ENCODE measurements at places on chromosomes 2 and 18.

GRCh38 chr2:223020971-223021675, 30.9 kb upstream of the KCNE4 start:
- DNase-seq = no peak

DNA sequence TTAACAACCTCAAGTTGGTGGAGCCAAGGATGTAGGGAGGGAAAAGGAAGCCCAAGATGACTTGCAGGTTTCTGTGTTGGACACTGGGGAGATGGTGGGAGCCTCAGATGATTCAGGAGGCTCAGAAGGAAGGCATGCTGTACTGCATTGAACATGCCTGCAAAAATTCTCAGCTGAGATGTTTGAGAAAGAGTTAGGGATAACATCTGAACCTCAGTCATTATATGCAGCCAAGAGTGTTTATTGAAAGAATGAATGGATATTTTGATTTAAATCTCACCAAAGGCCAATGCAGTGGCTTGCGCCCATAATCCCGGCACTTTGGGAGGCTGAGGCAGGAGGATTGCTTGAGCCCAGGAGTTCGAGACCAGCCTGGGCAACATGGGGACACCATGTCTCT, 243.0 kb downstream of the MYCN start:
- DNase-seq = no peak

DNA sequence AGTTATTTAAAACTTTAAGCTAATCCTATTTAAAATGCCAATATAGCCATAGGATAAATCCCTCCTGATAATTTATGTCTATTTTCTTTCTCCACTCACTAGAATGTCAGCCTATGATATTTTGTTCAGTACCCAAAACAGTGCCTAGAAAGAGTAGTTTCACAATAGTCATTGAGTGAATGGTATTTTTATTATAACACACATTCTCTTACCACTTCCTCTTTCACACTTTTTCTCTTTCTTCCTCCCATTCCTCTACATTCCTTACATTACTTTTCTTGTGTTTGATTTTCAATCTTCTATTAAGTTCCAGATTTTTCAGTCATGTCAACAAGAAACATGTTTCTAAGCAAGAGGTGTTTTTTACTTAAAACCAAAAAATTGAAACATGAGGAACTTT, 327.6 kb upstream of the UBE2E3 start:
- no peak for DNase-seq

DNA sequence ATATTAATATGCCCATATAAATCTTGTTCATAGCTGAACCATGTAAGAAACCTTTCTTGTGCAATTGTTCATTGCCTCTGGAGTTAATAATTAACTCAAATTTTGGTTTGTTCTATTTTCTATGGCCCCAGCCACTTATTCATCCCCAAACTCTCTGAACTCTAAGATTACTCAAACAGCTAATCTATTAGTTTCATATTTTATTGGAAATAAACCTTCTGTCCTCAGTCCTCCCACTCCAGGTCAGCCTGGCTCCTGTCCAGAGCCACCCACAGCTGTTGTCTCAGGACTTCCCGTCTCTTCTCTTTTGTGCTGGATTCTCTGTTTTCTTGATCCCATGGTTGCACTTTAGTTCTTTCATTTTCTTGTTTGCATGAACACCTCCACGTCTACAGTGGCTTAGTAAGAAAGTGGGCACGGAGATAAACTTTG, 4.4 kb upstream of the RNF103 start:
- no peak for DNase-seq

- DNase-seq = no peak
Observed at GRCh38 chr2:203651621-203652020, 54.8 kb upstream of the CD28 start.

DNA sequence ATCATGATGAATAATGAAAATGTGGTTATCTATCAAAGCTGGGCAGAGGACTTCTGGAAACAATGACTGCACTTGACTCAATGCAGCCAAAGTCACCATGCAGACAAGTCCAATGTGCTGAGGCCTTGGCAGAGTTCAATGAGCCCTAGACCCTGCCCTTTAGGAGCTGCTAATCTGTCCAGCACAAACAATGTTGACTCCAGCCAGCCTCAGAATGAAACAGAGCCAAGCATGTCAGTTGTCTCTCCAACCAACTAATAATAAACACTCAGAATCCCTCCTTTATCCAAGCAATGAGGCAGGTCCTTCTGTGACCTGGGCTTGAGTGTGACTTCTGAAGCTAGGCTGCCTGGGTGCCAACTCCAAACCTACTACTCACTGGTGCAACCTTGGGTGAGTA, 270.6 kb downstream of the BCL11A start:
- DNase-seq = no peak

DNA sequence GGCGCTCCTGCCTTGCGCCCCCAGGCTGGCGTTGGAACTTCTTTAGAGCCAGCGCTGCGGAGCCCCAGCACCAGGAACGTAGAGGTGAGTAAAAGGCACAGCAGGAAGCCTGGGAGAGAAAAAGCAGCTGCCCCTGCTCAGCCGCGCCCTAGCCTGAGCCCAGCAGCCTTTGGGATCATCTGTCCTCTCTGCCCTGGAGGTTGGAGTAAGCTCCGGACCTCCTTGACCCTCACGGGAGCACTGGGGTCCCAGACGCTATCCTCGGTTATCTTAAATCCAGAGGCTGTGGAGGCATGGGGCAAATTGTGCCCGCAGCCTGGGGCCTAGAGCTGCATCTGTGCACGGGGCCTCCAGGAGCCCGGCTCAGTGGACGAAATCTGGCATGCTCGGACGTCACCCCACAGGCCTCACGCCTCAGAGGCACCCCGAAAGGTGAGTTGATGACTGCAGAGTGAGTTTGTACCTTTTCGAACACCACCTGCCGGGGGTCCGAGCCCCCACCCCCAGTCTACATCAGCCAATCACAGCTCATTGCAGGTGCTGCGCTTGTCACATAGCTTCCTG, 1.6 kb upstream of the SLC66A2 start:
- DNase-seq = no peak

DNA sequence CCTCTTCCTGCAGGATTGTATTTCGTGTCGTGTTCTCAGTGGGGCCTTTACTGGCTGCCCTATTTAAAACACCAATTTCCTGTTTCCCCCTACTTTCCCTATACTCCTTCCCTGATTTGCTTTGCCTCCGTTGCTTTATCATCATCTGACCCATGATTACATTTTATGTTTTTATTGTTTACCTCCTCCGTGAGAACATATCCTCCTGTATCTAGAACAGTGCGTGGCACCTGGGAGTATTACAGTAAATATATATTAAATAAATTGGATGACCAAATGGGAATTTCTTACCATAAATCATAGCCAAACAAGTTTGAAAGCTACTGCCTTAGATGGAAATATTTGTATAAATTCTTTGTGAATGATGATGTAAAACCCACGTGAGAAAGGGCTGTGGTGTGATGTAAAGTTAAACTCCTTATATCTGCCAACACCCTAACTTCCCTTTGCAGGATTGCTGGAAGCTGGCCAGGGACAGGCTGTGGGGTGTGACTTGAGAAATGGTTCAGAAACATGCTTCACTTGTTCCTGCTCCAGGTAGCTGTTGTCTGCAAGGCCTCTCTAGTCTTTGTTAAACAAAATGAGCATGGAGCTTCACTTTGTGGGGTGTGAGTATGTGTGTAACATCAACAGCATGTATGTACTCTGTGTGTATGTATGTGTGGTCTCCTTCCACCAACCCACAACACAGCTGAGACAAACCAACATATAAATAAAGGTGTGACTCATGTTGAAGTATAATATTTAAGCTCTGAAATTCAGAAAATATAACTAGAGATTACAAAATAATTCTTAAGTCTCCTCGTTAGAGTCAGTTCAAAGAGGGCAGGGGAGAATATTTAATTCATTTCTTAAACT, 40.3 kb downstream of the LHCGR start:
- DNase-seq = peak; percentile 51

- peak; percentile 53 for DNase-seq
Observed at GRCh38 chr2:68834737-68835376, 36.3 kb downstream of the BMP10 start.

GRCh38 chr2:200276472-200276871, 30.0 kb upstream of the SPATS2L start:
- no peak for DNase-seq

DNA sequence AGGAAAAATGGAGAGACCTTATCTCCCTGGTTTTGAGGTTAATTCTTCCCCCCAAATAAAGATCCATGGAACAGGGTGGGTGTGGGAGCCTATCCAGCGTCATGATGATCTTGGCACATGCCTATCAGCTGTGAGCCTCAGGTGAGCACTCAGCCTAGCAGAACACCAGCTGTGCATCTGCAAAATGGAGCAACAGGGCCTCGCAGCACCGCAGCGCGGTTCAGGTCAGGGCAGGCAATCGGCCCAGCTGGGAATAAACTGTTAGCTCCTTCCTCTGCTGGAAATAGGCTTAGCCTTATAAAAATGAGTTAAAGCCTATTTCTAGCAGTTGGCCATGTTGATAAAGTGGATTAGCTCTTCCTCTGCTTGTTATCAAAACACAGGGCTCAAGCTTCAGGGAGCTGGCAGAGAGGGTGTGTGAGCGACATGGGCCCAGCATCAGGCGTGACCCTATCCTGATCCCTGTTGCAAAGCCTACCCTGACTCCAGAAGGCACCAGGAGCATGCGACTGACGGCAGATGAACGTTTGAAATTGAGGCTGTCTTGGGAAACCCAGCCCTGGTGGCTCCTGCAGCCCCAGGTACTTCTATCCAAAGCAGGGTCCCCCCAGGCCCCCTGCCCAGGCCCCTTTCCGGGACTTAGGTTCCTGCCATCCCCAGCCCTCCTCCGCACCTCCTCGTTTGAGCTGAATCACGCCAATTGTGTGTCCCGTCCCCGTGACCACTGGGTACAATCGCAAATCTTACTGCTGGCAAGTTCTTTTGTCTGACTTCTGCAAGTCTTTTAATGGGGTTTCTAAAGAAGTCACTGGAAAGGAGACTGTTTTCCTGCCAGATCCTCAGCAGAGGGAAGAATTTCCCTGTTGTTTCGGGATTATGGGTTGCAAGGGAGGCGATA, 35.4 kb downstream of the ARHGEF4 start:
- DNase-seq = no peak

- DNase-seq = peak; percentile 57
Observed at GRCh38 chr18:20971886-20972267, 139.7 kb downstream of the ROCK1 start.

GRCh38 chr2:71466301-71467179, 13.2 kb downstream of the DYSF start:
- no peak for DNase-seq

DNA sequence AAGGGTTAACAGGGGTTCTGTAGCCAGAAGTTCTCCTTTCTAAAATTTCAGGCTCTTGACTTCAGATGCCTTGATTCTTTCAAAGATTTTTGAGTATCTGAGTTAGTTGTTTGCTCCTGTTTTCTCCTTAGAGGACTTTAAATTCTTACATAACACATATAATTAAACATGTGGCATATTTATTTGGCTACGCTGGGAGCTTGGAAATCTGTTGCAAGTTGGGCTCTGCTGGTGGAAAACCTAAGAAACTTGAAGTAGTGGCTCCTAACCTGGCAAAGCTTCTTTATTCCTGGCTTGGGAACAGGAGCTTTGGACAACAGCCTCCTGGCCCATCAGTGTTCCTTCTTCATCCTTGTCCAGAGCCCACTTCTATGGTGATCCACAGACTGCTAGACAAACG, 72.6 kb downstream of the VIT start:
- no peak for DNase-seq

- DNase-seq = no peak
Observed at GRCh38 chr2:141791521-141791920, 339.3 kb downstream of the LRP1B start.

DNA sequence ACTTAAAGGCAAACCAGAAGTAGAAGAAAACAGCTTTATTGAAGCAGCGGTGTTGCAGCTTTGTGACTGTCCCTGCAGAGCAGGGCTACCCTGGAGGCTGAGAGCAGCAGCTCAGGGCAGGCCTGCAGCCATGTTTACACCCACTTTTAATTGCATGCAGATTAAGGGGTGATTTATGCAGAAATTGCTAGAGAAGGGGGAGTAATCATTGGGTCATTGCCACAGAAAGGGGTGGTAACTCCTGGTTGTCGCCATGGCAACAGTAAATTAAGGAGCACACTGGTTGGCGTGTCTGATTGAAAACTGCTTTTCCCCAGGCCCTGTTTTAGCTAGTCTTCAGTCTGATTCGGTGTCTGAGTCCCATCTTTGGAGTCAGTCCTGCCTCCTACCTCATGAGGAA, 195.4 kb upstream of the HDAC4 start:
- no peak for DNase-seq

Measured in hematopoietic multipotent progenitor cell treated with erythropoietin and hydrocortisone succinate and interleukin-3 and kit ligand, for 8 days (in vitro differentiated cells).